Astrocyte of the hippocampus (primary cell): ENCODE measurements at places on chromosomes 7 and 10.
A peak's percentile ranks its signal among the peaks of the same experiment; 100 is the strongest.

- DNase-seq, result no peak
Observed at GRCh38 chr7:137282043-137282442, 61.5 kb downstream of the PTN start.

- DNase-seq, result peak; percentile 92
Observed at GRCh38 chr7:122674502-122674901, 24.4 kb downstream of the RNF133 start.

GRCh38 chr10:72588266-72588665 lies 37.6 kb downstream of the MICU1 start:
- DNase-seq, result peak; percentile 70

DNA sequence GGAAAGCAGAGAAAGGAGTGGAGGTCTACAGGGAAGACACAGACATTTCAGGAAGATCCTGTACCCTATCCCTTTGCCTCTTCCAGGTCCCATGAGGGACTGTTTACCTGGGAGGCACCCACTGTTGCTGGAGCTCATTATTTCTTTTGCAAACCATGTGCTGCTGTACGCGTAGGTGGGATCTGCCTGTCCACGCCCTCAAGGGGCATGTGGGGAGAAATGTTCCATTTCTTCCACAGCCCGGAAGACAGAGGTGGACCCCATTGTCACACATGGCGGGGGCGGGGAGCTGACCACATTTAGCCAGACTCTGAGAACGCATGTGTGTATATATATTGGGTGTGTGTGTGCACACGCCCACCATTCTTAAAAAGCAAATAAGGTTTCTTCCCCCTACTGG lies 2.0 kb downstream of the PLXNA4 start:
- DNase-seq, result no peak

DNA sequence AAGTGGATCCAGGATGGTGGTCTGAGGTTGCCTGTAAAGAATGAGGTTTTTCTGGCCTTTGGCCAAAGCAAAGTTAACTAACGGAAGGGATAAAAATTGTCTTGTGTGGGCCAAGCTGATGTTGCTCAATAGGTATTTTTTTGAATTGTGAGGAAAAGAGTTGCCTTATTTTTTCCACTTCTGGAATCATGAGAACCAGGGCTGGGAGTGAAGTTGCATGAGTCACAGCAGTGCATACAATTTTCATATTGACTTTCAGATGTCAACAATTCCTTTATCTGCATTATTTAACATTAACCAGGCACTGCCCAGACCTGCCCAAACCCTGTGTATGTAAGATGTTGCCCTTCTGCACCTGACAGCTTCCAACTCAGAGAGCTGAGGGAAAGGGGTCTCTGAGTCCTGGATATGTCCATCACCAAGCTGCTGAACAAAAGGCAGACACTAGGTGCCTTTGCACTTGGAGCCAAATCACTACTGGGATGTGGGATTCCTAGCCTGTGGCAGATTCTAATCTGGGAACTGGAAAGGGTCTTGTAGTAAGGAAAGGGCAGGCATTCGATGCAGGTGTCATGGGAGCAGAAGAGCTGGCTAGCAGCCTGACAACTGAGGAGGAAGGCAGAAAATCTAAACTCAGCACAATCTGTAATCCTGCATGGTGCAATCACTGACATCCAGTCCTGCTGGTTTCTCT lies 52.3 kb upstream of the SLC35B4 start:
- peak; percentile 84 for DNase-seq

DNA sequence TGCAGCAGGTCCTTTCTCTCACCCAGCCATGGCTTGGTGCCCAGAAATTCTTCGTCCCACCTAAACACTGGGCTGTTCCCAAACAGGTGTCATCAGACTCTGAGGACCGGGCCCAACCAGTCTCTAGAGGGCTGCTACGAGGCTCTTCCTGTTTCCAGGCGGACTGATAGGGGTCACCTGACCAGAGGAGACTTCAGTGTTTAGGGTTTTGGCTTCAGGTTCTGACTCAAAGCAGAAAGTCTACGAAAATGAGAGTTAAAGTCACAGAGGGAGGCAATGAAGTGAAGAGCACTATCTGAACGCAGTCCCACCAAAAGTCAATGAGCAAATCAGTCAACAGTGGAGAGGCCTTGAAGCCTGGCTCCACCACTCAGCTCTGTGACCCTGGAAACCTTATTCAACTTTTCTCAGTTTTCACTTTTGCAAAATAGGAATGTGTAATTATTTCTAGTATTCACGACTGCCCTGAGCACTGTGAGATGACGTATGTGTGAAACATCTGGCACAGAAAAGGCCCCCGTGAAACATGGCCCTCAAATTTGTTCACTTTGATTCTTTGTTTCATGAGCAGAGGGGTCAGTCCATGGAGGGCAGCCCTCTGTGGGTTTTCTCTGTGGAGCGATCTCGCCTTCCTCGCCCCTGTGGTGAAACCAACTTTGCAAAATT lies 189.9 kb upstream of the PDE1C start:
- DNase-seq, result no peak

- no peak for DNase-seq
Observed at GRCh38 chr7:29177963-29178600, 16.5 kb upstream of the CHN2 start.

DNA sequence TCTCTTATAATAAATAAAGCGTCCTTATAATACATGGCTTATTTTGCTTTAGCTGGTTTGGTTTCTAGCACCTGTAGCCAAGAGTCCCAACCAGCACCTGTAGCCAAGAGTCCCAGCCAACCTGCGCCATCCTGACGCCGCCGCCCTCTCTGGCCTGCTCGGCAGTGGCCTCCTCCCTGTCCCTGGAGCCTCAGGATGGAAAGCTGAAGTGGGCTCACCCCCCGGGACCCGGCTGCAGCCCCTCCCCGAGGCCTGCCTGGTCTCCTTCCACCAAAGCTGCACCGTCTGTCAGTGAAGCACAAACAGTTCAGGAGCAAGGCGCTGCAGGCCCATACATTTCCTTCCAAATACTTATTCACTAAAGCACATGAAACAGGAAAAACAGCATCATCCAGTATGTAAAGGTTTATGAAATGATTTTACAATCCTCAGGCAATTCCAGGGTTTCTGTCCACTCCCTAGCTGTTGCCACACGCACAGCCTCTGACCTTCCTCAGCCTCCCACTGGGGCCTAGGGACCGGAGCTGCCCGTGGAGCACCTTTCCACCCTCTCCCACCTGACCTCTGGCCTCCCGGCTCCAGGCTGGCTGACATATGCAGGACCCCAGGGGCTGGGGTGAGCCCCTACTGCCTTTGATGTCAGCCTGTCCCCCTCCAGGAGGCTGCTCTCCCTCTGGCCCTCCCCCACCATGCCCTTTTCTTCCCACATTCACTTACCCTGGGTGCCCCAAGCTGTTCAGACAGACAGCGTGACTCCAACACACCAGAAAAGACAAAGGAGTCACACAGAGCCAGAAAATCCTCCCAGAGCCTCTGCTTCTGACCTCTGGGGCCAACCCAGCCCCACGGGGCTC lies 149.6 kb upstream of the PPP2R2D start:
- DNase-seq, result no peak

GRCh38 chr10:79299397-79300241 lies 47.6 kb upstream of the PPIF start:
- DNase-seq, result peak; percentile 89
